ENCODE measurements at places on chromosomes 6 and 20.

DNA sequence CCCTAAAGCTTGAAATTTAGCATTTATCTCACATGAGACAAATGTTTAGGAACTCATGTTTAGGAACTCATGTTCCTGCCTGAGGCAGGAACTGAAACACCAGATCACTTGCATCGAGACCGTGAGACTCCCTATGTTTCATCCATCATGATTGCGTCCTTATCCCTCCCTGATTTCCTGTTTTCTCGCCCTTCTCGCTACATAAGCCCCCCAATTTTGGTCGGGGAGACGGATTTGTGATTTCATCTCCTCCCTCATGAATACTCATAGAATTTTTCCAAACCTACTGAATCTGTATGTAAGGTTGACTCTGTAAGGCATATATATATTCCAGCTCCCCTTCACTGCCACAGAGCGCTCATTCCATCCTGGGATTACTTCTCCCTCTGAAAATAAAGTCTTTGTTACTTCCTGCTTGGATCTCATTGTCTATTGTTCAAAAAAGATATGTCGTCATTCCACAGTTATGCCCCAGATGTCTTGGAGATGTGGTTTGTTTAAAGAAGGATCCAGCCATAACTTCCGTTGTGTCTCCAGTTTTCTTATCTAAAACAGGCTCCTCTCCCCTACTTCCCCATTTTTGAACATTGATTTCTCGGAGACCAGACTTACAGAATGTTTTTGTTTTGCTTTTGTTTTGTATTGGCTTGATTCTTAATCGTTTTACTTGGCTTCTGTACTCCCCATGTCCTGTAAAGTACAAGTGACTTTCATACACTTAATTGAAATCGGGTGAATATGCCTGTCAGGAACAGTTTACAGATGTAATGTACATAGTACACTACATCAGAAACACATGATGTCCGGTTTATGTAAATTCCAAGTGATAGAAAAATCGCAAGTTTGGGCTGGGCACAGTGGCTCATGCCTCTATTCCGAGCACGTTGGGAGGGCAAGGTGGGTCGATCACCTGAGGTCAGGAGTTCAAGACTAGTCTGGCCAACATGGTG lies 118.7 kb downstream of the HFE start:
- no peak for DNase-seq

DNA sequence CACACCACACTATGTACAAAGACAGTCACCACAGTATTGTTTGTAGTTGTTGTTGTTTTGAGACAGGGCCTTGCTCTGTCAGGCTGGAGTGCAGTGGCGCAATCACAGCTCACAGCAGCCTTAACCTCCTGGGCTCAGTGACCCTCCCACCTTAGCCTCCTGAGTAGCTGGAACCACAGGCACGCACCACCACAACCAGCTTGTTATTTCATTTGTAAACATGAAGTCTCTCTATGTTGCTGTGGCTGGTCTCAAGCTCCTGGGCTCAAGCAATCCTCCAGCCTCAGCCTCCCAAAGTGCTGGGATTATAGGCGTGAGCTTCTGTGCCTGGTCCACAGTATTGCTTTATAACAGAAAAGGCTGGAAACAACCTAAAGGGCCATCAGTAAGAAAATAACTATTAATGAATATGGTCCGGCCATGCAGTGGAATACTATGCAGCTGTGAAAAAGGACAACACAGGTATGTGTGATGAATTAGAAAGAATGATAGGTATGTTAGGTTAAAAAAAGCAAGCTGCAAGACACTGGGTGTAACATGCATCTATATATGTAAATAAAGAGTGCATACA lies 30.0 kb upstream of the PTGIS start:
- DNase-seq: no peak

- no peak for DNase-seq
Observed at GRCh38 chr6:118952683-118953082, 17.7 kb upstream of the MCM9 start.

DNA sequence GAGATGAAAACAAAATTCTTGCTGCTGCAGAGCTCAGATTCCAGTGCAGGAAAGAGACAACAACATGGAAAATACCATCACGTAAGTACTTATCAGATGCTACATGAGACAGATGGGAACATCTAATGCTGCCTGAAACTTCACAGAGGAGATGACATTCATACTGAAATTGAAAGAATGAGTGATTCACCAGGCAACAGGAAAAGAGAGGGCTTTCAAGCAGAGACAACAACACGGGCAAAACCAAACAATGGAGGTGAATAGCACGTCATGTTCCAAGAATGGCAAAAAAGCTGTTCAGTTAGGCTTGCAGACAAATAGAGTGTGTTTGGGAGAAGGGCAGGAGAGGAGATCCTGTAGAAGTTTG lies 39.3 kb downstream of the GTF2H5 start:
- DNase-seq: no peak

DNA sequence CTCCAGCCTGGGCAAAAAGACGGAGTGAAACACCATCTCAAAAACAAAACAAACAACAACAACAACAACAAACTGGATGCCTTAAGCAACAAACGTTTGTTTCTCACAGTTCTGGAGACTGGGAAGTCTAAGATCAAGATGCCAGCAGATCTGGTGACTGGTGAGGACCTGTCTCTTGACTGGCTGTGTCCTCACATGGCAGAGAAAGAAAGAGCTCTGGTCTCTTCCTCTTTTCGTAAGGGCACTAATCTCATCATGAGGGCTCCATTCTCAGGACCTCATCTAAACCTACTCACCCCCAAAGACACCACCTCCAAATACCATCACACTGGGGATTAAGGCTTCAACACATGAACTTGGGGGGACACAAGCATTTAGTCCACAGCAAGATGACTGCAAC lies 13.5 kb upstream of the GFOD1 start:
- DNase-seq: no peak

DNA sequence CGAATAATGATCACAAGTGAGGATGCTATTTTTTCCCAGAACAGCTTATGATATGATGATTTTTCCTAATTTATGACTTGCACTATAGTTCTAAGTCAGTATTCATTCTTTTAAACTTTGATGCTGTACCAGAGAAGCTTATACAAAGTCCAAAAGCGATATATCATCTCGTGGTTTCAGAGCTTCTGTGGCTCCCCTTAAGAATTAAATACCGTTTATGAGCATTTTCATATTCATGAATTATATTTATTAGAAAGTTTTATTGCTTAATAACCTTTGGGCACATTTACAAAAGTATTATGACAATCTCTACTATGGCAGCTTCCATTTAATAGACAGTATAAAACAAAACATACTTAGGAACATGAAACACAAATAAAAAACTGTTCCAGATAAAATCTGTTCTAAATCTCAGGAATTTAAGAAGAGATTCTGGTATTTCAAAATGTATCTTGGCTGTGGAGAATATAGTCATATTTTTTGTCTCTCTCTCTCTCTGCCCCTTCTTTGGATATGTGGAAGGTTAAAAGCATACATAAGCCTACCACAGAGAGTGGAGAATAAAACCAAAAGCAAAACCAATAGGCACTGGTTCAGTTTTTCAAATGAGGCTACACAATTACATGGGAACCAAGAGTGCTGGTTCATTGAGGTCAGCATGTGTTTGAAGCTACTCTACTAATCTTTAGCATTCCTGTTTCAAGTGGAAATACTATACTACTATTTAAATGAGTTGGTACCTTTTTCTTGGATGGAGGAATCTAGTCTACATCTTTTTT lies 884.5 kb upstream of the GJE1 start:
- DNase-seq: no peak

DNA sequence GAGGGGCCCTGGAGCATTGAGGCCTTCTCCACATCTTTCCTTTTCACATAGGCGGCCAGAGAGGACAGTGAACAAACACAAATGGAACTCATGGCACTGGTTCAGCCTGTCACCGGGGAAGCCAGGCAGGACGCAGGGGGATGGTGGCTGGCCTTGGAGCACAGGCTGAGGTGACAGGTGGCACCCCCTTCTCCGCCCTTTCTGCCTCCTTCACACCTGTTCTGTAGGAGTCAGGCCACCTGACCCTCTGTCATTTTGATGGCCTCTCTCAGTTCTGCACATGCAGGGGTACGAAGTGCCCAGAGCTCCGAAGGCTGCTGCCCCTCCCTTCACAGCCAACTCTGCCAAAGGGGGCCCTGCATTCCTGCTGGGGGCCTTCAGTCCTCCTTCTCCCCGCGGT lies 60.8 kb downstream of the CD40 start:
- no peak for DNase-seq

GRCh38 chr20:48414786-48415185 lies 413.0 kb downstream of the PREX1 start:
- no peak for DNase-seq

GRCh38 chr20:48007351-48007750 lies 222.1 kb upstream of the SULF2 start:
- DNase-seq: no peak

DNA sequence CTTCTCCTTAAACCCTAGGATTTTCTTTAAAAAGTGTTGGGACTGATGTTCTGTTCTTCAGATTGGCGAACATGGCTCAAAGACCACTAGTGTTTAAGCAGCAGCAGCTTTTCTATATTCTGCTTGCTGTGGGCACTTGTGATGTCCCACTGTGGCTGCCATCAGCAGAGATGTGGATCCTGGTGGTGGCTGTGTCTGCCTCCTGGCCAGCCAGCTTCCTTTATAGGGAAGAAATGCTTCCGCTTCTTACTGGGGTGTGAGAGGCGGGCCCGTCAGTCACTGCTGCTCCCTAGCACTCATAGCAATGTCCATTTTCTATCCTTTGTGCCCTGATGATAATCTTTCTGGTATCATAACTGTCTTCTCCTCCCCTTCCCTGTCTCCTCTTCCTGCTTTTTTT lies 66.7 kb upstream of the ESR1 start:
- DNase-seq: no peak

DNA sequence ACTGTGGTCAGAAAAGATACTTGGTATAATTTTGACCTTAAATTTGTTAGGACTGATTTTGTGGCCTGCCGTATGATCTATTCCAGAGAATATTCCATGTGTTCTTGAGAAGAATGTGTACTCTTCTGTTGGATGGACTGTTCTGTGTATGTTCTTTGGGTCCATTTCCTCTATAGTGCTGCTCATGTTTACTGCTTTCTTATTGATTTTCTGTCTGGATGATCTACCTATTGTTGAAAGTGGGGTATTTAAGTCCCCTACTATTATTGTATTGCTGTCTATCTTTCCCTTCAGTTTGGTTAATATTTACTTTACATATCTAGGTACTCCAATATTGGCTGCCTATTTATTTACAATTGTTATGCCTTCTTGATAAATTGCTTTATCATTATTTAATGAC lies 298.4 kb downstream of the BCKDHB start:
- no peak for DNase-seq

- no peak for DNase-seq
Observed at GRCh38 chr6:12601881-12602280, 114.7 kb upstream of the PHACTR1 start.

- no peak for DNase-seq
Observed at GRCh38 chr6:52726741-52727535, 36.3 kb downstream of the GSTA2 start.

GRCh38 chr6:15434263-15434662 lies 188.4 kb downstream of the JARID2 start:
- DNase-seq: no peak

- DNase-seq: no peak
Observed at GRCh38 chr20:62704341-62704948, 4.2 kb upstream of the NTSR1 start.

DNA sequence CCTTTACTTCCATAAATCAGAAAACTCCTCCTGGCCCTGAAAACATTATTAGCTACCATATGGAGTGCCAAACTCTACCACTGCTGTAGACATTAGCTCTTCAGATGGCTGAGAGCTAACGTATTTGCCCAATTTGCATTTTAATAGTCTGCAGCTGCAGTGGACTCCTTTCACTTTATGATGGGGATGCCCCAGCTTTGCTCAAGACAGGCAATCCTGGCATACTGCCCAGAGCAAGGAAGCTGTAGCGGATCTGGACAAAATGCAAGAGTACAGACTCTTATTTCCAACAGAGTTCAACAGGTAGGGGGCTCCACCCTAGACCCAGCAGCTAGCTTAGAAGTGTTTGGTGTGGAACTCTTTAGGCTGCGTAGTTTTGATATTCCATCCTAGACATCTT lies 246.7 kb downstream of the FOXC1 start:
- no peak for DNase-seq

- DNase-seq: no peak
Observed at GRCh38 chr6:52512199-52512598, 64.7 kb downstream of the TRAM2 start.

- DNase-seq: no peak
Observed at GRCh38 chr6:20943040-20943627, 408.9 kb downstream of the CDKAL1 start.

DNA sequence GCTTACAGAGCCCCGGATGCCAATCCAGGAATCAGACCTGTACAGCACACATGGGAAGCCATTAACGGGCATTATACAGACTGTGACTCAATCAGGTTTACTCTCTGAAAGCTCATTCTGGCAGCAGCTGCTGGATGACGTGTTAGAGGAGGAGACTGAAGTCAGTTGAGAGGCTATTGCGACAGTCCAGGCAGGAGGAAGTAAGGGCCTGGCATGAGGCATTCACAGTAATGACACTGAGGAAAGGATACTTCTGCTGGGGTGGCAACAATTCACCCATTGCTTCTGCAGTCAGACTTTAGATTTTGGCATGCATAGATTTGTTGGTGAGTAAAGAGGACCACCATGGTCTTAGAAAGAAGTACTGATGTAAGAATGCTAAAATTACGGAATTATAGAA lies 151.0 kb upstream of the HEY2 start:
- DNase-seq: no peak

DNA sequence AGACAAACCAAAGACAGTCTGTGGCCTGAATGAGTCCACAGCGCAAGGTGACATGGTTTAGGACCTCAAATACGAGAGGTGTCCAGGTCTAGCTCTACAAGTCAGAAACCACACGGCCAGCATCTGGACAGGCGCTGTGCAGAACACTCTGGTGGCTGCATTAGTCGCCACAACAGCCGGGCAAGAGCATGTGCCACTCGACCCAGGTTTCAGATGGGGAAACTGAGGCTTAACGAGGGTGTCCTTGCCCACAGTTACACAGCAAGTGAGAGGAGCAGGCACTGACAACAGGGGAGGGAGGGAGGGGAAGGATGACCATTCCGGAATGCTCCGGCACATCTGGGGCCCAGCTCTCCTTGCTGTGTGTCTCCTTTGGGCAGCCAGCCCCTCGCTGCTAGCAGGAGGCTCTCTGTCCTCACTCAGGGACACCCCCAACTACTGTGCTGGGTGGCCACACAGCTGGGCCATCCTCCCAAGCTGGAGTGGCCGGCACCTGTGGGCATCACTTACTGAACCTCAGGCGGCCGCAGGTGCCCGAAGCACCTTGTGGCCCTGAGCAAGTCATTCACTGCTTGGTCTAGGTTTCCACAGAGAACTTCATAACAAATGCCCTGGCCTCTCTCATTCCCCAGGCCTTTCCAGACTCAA lies 6.6 kb downstream of the DLL1 start:
- no peak for DNase-seq

GRCh38 chr6:116444092-116444491 lies 17.1 kb upstream of the CALHM6 start:
- DNase-seq: no peak

- DNase-seq: no peak
Observed at GRCh38 chr6:1043458-1043836, 268.5 kb upstream of the FOXQ1 start.

GRCh38 chr20:17798601-17799000 lies 98.8 kb downstream of the BANF2 start:
- DNase-seq: no peak

GRCh38 chr20:34047917-34048316 lies 54.2 kb downstream of the RALY start:
- DNase-seq: no peak

All from stimulated activated CD4-positive, alpha-beta T cell treated with anti-CD3 and anti-CD28 coated beads, Interleukin-1b, Interleukin-23, amount 100 ng/mL, for 1 hour (primary cell).